ENCODE measurements at places on chromosomes 2 and 18. TPM values are rescaled to one million over a fixed set of nuclear protein-coding genes. Genes with fewer than 3 reads are reported as not detected.

The AP1S3 gene
- 3.2 TPM for total RNA-seq

The IHH gene
- not detected for total RNA-seq

DNA sequence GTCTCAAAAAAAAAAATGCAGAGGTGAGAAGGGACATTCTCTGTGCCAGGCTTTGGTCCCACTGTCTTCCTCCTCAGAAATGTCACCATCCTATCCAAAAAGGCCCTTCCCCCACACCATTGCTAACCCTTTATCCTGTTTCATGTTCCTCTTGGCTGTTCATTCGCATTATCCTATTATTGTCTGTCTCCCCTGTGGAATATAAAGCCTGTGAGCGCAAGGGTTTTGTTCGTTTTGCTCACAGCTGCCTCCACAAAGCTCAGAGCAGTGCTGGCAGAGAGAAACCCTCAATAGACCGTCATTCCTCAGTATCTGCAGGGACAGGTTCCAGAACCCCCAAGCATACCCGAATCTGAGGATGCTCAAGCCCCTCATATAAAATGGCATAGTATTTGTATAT, 91.8 kb downstream of the LOXHD1 start:
- no peak for DNase-seq

GRCh38 chr2:68653538-68653982, 10.2 kb downstream of the PROKR1 start:
- peak; percentile 93 for DNase-seq

DNA sequence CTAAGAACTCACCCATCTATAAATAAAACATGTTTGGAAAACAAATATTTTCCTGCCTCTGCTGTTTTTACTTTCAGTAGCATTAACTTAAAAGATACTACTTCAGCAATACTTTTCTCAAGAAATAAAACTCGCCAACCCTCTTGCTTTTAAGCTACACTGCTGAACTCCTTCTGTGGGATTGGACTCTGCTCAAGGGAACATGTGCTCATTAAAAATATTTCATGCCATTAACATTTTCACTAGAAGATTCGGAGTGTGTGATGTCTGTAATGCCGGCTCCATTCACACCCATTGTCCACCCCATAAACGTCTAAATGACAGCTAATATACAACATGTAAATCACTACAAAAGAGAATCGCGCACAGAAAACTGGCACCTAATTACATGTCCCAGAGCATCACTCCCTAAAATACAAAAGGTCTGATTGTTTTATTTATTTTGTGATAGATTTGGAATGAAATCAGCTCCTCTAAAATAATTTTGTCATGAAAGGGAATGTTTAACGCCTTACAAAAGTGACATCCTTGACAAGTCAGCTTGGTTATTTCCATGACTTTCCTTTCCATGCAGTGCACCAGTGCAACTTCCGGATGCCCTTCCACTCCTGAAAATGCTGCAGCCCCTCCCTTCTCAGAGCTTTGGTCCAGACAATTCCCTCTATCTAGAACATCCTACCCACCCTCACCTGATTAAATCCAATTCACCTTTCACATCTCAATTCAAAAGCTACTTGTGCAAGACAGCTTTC, 73.1 kb downstream of the ANKRD44 start:
- DNase-seq = no peak

- DNase-seq = no peak
Measured at GRCh38 chr2:232749331-232749730, 27.0 kb downstream of the KCNJ13 start.

- DNase-seq = no peak
Measured at GRCh38 chr2:163687217-163687616, 48.6 kb downstream of the FIGN start.

DNA sequence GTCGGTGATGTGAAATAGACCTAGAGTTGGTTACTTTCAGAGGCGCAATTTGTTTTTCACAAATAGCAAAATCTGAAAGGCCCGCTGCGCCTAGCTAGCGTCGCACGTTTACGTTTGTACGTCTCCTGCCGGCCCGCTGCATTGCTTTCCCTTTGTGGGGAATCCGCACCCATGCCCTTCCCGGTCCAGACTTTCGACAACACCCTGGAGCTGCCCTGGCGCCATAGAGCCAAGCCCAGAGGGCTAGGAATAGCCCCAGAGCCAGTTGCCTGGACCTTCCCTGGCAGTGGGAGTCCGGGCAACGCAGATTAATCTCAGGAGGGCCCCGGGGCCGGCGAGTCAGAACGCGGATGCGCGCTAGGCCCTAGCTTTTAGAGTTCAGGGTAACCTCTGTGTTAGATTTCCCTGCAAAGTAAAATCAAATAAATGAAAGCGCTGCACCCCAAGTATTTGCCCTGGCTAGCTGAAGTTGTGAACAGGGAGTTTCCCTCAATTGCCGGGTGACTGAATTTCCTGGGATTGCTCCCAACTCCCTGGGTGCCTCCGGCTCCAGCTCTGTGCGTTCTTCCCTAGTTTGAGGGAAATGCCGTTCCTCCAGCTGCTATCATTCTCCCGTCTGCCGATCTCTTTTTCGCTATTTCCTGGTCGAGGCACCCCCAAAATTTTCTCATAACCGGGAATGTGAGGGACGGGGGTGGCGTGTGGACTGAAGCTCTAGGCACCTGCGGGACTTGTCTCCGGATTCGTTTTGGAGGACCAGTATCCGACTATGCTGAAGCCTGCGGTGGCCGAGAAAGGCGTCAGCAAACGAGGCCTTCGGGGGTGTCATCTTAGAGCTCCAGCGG, 1.2 kb upstream of the EN1 start:
- DNase-seq = no peak

DNA sequence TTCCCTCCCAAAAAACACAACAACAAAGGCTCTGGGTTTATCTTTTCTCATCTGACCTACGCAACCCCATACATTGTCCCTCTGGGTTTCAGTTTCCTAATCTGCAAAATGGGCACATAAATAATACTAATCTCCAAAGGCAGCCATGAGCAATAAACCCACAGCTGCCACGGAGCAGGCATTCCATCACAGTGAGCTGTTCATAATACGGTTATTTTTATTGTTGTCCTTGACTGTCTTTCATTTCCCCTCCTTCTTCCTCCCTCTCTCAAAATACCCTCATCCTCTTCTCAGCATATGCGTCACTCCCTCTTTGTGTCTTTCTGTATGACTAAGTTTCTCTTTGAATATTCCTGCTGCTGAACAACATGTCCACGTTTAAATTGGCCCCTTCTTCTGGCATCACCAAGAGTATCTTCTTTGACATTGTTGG, 129.8 kb upstream of the CAB39 start:
- peak; percentile 76 for DNase-seq

Data from RPMI7951 (cell line).